ENCODE measurements at places on chromosomes 5 and 9. TPM values are rescaled to one million over a fixed set of nuclear protein-coding genes. Genes with fewer than 3 reads are reported as not detected.

The MARCOL gene
- not detected for polyA plus RNA-seq

The ANKRD55 gene
- 1.4 TPM for polyA plus RNA-seq

The KCNV2 gene
- 0.14 TPM for polyA plus RNA-seq

The PCDHB15 gene
- 14.9 TPM for polyA plus RNA-seq

The TBC1D2 gene
- 3.6 TPM for polyA plus RNA-seq

The HK3 gene
- polyA plus RNA-seq: 0.67 TPM

The CAVIN4 gene
- polyA plus RNA-seq: 4.0 TPM

The STK10 gene
- 22.4 TPM for polyA plus RNA-seq

The IL5 gene
- not detected for polyA plus RNA-seq

The SPATA31D1 gene
- not detected for polyA plus RNA-seq

The NSUN2 gene
- 82.4 TPM for polyA plus RNA-seq

The BHMT2 gene
- 91.7 TPM for polyA plus RNA-seq
